CD4-positive, alpha-beta T cell (primary cell): ENCODE measurements at places on chromosomes 4 and X.

- DNase-seq: no peak
Observed at GRCh38 chrX:39907964-39908661, 189.6 kb downstream of the BCOR start.

- no peak for DNase-seq
Observed at GRCh38 chrX:82648062-82648461, 860.0 kb upstream of the POU3F4 start.

- DNase-seq: no peak
Observed at GRCh38 chrX:21166272-21166982, 207.8 kb upstream of the CNKSR2 start.

DNA sequence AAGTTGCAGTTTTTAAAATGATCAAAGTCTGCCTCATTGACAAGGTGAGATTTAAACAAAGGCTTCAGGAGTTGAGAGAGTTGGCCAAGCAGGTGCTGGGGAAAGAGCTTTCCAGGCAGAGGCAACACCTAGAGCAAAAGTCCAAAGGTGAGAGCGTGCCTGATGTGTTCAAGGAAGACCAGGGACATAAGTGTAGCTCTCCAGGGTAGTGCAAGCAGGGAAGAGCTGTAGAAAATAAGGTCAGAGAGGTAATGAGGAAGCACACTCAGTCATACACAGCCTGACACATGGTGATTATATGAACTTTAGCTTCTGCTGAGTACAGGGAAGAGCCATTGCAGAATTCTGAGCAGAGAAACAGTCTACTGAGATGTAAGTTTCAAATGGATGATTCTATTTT is 265.0 kb upstream of the NWD2 start:
- DNase-seq: no peak

DNA sequence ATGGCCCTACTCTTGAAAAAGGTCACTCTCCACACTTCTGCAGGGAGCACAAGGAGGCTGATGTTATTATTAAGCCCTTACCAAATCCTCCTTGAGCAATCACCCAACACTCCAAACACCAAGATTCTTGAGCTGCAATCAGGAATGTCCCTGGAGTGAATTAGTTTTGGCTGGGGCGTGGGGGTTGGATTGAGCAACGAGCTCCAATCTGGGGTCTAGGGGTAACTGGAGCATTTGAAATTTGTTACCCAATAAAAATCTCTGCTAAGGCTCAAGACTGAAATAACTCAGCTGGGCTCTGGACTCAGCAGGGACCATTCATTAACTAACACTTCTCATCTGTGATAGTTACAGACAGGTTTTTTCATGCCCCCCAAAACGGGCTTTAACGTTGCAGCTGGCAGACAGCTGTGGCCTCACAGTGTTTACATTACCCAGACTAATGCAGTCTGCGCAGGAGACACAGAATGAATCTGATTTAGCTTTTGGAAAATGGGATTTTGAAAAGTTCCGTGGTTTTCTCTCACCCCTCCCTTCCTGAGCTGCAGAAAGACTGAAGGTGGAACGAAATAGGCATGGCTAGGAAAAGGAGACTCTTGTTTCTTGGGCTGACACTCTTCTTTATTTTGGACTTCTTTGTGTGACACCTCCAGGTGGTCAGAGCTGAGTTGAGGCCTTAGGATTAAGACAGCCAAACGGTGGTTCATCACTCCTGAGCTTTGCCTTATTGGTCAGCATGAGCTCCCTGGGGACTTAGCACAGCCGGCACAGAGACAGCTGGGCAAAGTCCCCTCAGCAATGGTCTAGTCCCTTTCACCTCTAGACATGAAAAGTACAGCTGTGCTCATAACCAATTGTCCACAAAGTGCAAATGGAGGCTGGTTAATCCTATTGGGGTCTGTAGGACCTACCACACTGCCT is 26.6 kb downstream of the PLAC1 start:
- DNase-seq: no peak

DNA sequence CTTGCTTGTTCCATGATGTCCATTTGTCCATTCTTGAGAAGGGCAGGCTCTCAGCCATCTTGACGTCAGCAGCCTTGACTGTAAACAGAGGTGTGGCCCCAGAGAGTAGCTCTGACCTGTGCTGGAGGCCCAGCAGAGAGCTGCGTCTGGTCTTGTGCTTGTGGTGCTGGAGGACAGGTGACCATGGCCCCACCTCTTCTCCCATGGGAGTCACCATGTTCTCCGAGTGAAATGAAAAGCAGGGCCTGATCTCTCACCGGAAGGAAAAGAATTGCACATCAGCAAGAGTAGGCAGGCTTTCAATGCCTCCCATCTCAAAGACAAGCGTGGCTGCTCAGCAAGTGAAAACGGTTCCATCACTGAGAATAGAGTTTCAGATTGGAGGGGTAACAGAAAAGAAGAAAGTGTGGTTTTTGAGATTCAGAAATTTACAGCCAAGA is 11.5 kb downstream of the PARM1 start:
- no peak for DNase-seq

DNA sequence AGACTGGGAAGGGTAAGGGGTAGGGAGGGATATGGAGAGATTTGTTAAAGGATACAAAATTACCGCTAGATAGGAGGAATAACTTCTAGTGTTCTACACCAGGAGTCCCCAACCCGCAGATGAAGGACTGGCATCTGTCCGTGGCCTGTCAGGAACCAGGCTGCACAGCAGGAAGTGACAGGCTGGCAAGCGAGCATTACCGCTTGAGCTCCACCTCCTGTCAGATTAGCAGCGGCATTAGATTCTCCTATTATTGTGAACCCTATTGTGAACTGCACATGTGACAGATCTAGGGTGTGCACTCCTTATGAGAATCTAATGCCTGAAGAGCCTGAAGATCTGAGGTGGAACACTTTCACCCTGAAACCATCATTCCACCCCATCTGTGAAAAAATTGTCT is 27.9 kb upstream of the BBS7 start:
- no peak for DNase-seq

DNA sequence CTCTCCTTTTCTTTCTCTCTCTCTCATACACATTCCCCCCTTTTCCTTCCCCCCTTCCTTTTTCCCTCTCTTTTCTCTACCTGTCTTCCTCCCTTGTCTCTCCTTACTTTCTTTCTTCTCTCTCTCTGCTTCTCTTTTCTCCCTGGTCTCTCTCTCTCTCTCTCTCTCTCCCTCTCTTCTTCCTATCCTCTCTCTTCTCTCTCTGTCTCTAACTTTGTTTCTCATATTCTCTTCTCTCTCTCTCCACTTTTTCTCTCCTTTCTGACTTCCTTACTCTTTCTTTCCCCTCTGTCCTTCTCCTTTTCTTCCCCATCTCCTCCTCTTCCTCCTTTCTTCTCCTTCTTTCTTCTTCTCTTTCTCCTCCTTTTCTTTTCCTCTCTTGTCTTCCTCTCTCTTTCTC is 103.4 kb downstream of the ARSF start:
- DNase-seq: no peak

GRCh38 chr4:152045449-152045806 is 284.6 kb upstream of the GATB start:
- DNase-seq: no peak

DNA sequence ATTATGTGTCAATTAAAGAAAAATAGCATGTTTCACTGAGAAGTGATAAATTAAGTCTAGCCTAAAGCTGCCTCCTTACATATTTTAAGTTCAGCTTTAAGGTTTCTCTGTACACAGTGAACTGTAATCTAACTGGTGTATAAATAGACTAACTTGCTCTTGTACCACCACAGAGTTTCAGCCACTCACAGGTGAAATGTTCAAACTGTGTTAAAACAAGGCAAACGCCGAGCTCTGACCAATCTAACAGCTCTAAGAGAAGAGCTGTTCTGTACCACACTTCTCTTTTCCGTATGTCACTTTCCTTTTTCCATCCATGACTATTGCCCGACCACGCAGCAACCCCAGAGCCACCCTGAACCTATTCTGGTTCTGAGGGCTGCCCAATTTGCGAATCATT is 64.5 kb downstream of the DCHS2 start:
- DNase-seq: no peak

GRCh38 chr4:183053681-183054080 is 45.4 kb upstream of the WWC2 start:
- no peak for DNase-seq

DNA sequence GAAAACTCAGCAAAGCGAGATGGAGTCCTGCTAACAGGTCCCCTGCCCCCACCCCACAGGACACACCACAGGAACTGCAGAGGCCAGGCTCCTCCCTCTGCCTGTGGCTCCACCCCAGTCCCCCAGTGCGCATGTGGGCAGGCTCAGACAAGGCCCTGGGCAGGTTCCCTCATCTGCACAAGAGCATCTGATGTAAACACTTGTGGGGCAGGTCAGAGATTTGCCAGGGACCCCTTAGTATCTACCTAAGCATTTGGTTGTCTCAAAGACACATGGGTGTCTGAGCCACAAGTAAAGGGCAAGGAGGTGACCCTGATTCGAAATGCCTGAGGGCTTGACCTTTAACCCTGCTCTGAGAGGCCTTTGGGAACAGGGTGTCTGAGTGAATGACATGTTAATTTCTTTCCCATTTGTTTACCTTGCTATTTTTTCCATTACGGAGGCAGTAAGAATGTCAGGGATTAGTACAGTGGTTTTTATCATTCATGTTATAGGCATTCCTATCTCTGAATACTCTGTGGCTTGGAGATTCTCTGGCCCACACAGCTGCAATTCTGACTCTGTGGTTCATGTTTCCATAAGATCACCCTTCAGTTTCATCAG is 85.3 kb downstream of the ZNF518B start:
- DNase-seq: no peak

- DNase-seq: no peak
Observed at GRCh38 chrX:49753691-49754090, 57.9 kb upstream of the PAGE1 start.

- no peak for DNase-seq
Observed at GRCh38 chr4:90443231-90443630, 316.0 kb downstream of the CCSER1 start.

- no peak for DNase-seq
Observed at GRCh38 chr4:184957446-184958115, 60.7 kb upstream of the HELT start.

DNA sequence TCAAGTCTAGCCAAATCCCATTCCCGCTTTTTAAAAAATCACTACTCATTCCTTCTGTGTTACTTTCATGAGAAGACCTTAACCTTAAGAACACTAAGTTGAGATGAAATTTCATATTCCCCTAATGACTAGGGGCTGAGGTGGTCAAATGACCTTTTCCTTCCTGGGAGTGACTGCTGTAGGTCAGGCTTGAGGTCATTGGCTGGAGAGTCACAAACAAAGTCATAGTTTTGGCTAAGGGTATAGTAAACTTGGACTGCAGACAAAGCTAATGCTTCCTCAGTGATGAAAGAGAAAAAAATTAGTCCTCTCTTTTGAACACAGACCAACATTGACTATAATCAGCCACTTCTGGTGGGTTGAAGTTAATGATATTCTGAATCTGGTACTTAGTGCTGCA is 16.0 kb upstream of the FGF2 start:
- DNase-seq: no peak

DNA sequence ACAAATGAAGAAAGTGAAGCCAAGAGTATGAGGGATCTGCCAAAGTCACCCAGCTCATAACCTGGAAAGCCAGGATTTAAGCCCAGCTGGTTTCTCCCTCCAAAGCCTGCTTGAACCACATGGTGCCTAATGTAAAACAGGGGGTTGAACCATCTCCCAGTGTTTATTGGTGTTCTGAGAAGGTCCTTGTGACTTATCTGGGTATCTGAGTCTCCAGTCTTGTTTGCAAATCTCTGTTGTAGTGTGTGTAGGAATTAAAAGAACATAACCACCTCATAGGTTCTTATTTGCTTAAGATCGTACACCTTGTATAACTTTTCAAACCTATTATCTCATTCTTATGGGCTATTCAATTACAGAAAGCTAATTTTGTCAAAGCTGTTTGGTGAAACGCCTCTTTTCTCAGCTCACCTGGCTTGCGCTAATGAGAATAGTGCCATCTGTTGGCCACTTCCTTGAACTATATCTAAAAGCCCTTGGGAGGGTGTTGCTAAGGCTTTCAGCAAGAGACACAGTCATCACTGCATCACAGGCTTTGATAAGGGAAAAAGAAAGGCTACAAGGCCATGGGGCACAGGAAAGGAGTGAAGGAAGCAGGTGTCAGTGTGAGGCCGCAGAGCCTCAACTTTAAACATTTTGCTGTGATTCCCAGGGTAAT is 34.0 kb downstream of the ETDB start:
- peak; percentile 9 for DNase-seq

DNA sequence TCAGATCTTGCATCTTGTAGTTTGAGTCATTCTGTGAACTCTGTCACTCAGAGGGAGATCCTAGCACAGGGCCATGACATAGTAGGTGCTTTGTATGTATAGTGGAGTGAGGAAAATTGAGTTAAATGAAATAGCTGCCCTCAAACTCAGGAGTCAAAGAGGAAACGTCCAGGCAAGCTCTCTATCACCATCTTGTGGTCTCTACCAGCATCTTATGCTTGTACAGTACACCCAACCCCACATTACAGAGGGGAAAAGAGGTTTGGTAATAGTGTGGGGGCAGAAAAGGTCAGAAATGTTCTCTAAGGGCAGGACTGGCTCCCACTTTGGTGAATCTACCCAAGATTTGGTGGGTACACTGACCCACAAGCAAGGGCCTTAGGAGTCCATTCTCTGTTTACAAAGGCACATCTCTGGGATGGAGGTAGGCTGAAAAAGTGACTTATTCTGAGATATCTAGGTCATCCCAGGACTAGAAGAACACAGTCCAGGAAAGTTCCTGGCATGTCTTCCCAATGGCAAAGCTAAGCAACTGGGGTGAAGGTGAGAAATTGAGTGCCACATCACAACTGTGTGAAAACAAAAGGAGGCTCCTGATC is 131.8 kb downstream of the OR13H1 start:
- DNase-seq: no peak

GRCh38 chrX:119495734-119496726 is 27.8 kb downstream of the SLC25A5 start:
- peak; percentile 3 for DNase-seq

GRCh38 chr4:22389240-22389870 is 126.5 kb downstream of the ADGRA3 start:
- no peak for DNase-seq

- no peak for DNase-seq
Observed at GRCh38 chrX:154305541-154306205, 10.1 kb downstream of the TKTL1 start.
